Activated CD8-positive, alpha-beta T cell treated with anti-CD3 and anti-CD28 coated beads, Interleukin-2, amount 10 ng/mL, durations not matched to agents 7 days and 5 days (primary cell): ENCODE measurements at places on chromosomes 5 and 9. TPM values are rescaled to one million over a fixed set of nuclear protein-coding genes. Genes with fewer than 3 reads are reported as not detected.

SPATA31D4 gene
- total RNA-seq: not detected

RMRP gene
- total RNA-seq: 12,592 TPM

GRCh38 chr5:148937830-148938521, 111.6 kb downstream of the ADRB2 start:
- no peak for DNase-seq

GRCh38 chr5:154881986-154882385, 23.6 kb downstream of the CNOT8 start:
- no peak for DNase-seq

DNA sequence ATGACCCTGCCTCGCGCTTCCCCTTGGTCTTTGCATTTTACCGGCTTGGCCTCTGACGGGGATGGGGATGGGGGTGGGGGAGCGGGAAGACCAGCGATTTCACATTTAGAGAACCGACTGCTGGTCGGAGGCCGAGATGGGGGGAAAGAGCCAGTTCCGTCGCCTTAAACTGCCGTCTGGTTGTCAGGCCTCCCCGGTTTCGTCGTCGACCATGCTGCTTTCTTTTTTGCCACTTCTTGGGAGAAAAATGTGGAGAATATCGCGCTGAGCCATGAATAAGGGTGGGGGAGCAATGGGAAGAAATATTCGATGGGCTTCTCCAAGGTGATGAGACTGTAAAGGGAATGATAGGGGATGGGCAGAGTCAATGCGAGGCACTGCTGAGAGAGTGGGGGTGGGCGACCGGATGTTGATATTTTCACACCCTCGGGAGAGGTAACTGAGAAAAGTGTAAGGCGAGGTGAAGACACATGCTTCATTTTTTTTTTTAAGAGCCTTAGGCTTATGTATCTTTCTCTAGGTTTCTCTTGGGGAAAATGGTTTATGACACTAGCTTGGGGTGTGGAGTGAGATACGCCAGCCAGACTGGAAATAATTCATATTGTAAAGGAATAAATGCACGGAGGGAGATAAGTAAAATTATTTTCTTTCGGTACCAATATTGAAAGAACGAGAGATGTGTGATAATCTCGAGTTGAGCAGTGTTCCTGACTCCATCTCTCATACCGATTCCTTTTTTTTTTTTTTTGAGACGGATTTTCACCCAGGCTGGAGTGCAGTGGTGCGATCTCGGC, 1.1 kb downstream of the KIF2A start:
- DNase-seq: peak; percentile 73

DNA sequence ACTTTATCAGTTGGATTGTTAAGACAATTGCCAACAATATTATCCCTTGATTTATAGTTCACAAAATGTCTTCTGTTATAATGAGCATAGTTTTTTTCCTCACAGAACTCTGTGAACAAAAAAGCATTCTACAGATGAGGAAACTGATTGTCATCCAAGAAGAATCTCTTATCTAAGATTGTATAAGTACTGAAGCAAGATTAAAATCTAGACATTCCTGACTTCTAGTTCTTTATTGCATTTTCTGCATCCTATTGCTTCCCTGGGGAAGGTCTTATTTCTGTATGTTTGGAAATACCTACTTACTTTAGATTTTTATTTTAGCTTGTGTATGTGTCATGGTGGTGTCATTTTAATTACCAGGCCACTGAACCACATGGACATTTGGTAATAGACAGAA, 884.9 kb upstream of the WWC1 start:
- DNase-seq: no peak

- no peak for DNase-seq
These were observed 64.5 kb downstream of the SEC61B start for GRCh38 chr9:99286536-99286935.

DNA sequence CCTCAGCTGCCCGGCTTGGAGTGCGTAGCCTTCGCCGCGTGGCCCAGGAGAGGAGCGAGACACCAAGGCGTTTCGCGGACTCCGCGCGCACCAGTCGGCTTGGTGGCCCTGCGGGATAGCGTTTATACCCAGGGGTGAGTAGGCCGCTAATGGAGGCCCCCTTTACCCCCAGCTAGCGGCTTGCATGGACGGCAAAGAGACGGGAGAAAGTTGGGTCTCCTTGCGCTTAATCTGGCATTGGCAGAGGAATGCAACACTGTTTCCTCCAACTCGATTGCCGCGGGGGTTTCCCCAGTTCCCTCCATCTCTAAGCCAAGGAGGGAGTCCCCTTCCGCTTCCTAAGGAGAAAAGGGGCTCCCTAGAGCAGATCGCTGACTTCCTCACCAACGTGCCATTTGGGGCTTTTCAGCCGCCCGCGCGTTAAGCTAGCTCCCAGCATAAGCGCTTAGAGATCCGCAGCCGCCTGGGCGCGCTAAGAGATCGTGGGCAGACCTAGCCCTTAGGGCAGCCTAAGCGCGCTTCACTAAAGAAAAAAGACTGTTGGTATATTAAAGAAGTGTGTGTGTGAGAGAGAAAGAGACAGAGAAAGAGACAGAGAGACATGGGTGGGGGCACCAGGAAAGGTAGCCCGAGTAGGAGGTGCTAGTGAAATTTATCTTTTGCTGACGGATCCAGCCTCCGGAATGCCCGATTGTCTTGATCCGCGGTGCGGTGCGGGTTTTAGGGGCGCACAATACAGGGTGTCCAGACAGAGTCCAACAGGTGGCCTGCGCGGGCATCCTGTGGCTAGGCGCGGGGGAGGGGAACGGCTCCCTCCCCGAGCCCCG, 597.9 kb upstream of the SGCD start:
- DNase-seq: no peak

DNA sequence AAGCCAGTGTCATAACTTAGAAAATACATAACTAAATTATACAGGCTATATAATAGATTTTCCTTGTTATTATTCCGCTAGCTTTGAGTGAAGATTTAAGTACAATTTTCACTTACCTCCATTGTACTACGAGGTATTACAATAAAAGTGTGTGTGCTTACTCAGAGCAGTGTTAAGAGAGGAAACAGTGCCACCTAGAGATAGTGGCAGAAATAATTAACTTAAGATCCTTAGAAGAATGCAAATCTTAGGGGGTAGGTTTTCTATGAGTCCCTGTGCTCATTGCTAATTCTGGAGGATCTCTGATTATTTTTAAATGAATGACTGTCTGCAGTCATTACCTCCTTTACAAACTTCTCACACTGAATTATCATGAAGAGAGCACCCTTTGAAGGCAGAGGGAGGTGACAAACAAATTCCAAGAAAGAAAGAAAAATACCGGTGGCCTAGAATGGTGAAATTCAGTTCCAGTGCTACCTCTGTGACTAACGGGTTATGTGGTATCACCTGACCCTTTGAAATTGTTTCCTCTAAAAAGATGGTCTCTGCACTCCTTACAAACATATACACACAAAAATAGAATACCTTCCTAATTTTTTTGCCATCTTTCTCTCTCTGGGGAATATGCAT, 379.8 kb downstream of the TRIM36 start:
- no peak for DNase-seq
